ENCODE measurements at places on chromosomes 1 and 21.

DNA sequence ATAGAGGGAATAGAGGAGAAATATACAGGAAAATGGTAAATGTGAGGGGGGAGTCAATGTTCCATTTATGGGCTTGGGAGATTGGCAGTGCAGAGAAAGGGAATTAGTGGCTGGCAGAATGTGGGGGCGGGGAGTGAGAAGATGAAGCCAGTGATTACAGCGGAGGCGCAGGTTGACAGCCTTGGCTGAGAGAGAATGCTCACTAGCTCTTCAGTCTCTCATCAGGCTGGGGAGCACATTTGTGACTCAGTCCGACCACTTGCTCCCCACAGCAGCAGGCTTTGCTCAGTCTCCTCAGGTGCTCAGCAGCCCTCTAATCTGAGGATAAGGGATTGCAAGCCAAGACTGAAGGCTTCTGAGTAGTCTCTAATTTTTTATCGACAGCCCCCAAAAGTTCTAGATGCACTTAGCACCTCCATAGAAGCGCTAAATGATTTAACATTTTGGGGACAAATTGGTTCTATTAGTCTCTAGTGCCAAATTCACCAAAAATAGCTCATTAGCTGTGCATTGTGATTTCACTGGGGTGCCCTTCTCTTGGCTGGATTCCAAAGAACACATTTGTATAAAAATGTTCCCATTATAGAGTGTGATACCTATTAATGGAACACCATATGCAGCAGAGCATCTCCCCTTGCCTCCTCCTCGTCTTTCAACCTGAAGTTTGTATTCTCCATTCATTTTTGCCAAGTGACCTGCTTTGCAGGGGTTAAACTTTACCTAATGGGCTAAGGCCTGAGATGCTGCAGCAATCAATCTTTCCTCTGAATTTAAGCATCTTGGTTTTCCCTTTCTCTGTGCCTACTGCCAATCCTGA is 191.8 kb downstream of the ZNF326 start:
- no peak for DNase-seq

DNA sequence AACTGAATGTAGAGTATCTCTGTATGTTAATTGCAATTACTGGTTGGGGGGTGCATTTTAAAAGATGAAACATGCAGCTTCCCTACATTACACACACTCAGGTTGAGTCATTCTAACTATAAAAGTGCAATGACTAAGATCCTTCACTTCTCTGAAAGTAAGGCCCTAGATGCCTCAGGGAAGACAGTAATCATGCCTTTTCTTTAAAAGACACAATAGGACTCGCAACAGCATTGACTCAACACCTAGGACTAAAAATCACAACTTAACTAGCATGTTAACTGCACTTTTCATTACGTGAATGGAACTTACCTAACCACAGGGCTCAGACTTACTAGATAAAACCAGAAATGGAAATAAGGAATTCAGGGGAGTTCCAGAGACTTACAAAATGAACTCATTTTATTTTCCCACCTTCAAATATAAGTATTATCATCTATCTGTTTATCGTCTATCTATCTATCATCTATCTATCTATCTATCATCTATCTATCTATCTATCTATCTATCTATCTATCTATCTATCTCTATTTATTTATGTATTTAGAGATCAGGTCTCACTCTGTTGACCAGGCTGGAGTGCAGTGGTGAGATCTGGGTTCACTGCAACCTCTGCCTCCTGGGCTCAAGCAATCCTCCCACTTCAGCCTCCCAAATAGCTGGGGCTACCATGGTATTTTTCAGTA is 47.8 kb downstream of the CHML start:
- DNase-seq: no peak

GRCh38 chr1:28682840-28683239 is 14.3 kb downstream of the GMEB1 start:
- DNase-seq: no peak

- DNase-seq: no peak
Observed at GRCh38 chr1:158101927-158102326, 78.8 kb upstream of the CD1D start.

- DNase-seq: no peak
Observed at GRCh38 chr1:235113183-235113917, 15.3 kb downstream of the TOMM20 start.

- peak; percentile 36 for DNase-seq
Observed at GRCh38 chr1:145695821-145696629, 11.1 kb downstream of the PDZK1 start.

GRCh38 chr21:41973427-41973831 is 19.6 kb upstream of the C2CD2 start:
- no peak for DNase-seq

DNA sequence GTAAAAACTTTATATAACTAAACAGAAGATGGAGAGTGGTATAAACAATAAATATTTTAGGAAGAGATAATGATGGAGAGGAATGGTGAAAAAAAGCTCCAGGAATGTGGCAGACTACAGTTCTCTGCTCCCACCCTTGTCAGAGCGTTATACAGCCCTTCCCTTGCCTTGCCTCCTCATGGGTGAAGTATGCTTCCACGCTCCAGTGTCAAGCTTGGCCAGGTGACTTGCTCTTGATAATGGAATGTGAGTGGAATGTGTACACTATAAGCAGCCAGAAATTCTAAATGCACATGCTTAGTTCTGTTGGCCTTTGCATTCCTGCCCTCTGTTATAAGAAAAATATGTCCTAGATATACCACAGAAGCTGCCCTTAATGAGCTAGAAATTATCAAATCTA is 24.7 kb upstream of the POGK start:
- no peak for DNase-seq

DNA sequence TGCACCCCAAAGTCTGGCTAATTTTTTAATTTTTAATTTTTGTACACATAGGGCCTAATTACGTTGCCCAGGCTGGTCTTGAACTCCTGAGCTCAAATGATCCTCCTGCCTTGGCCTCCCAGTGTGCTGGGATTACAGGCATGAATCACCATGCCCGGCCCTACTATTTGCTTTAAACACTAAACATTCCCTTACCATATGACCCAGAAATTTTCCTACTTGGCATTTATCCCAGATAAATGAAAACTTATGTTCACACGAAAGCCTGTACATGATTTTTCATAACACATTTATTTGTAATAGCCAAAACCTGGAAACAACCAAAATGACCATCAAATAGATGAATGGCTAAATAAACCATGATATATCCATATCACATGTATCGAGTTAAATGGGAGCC is 35.8 kb downstream of the NDUFS5 start:
- no peak for DNase-seq

DNA sequence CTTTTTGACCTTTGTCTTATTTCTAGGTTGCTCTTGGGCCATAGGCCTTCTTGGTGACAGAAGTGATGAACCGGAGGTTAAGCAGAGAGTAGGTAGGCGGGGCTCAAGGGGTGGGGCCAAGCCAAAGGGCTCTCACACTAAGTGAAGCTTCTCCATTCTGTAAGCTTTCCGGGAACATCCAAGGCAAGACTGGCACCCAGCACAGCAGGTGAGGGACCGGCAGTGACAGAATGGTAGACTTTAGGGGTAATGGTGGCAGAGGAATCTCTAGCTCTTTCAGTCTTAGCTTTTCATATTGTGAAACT is at the start of gene TNFAIP8L2:
TSS of gene TNFAIP8L2 (plus strand) at position 135 of the 305 bp plus-strand sequence. CDS start 2,049 bp downstream, outside the sequence.
- no peak for DNase-seq

- DNase-seq: no peak
Observed at GRCh38 chr1:27906759-27907158, 28.0 kb upstream of the SMPDL3B start.

- DNase-seq: no peak
Observed at GRCh38 chr1:233673261-233673946, 59.5 kb downstream of the KCNK1 start.

- no peak for DNase-seq
Observed at GRCh38 chr1:204728045-204728444, 42.5 kb upstream of the LRRN2 start.

- DNase-seq: no peak
Observed at GRCh38 chr1:145979746-145980456, 15.4 kb downstream of the POLR3GL start.

- DNase-seq: no peak
Observed at GRCh38 chr21:35586305-35586704, 474.0 kb downstream of the SETD4 start.

Data from right hindlimb (tissue), 1 donor.